ENCODE measurements at places on chromosomes 6 and 20.

- no peak for DNase-seq
Observed at GRCh38 chr20:17142666-17143065, 84.2 kb upstream of the PCSK2 start.

DNA sequence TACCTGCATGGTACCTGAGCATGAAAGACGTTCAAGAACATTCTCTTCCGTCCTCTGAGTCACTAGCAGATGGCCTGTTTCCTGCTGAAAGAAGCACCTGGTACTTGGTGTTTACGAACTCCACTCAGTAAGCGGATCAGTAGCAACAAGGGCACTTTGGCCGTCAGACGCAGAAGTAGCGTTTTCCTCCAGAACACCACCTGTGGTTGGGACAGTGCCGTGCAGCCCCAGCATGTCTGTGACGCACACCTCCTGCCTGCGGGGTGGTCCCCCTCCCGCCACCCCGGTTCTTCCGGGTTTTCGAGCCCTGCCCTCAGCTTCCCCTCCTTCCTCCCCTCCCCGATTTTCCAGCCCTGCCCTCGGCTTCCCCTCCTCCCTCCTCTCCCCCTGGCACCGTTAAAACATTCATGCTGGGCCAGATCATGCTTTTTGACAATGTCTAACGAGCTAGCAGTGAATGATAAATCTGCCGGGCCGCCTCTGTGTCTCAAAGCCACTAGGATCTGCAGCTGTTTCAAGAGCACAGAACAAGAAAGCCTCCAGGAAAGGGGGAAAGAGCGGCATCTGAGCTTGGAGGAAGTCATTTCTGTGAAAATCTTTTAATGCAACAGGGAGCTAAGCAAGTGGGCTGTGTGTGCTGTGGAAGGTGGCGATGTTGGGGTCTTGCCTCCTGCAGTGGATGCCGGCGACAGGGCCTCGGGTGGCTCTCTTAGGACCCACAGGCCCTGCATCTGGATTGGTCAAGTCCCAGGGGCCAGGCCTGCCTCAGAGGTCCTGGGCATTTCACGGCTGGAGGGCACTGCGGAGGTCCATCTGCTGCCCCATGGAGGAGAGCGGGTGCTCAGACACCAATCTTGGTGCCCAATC is 207.9 kb downstream of the ERMARD start:
- peak; percentile 74 for DNase-seq

- no peak for DNase-seq
Observed at GRCh38 chr20:42378826-42379225, 760.6 kb upstream of the CHD6 start.

GRCh38 chr6:64330694-64331307 is 695.2 kb downstream of the PHF3 start:
- peak; percentile 49 for DNase-seq

DNA sequence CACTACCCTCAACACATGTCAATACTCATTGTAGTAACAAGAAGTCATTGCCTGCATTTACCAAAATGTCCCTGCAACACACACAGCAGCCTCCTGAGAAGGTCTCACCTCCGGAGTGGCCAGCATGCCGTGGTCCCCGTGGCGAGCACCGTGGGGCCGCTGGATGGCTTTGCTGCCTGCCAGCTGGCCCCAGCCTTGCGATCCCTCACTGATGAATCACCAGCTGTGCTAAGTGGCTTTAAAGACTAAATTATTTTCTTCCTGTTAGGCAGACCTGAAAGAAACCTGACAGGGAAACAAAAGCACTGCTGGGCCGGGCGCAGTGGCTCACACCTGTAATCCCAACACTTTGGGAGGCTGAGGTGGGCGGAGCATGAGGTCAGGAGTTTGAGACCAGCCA is 306.7 kb downstream of the CDH4 start:
- no peak for DNase-seq

Measured in activated CD8-positive, alpha-beta T cell treated with anti-CD3 and anti-CD28 coated beads, Interleukin-2, amount 10 ng/mL, durations not matched to agents 7 days and 5 days (primary cell).